ENCODE measurements at places on chromosomes 5 and 9. TPM values are rescaled to one million over a fixed set of nuclear protein-coding genes. Genes with fewer than 3 reads are reported as not detected.

GRCh38 chr9:107588393-107588792 is 98.8 kb upstream of the KLF4 start:
- no peak for DNase-seq
- H3K4me1 ChIP-seq, result peaks cover 20% of the 10 kb centered on the region
- no peaks in the 10 kb centered on the region for H3K27me3 ChIP-seq
- H3K36me3 ChIP-seq, result no peaks in the 10 kb centered on the region
- H3K4me3 ChIP-seq, result no peak overlapping the region

NDUFA8 gene
- total RNA-seq, result 112 TPM

GRCh38 chr5:87850843-87851242 is 417.8 kb downstream of the TMEM161B start:
- no peak overlapping the region for H3K4me3 ChIP-seq
- H3K4me1 ChIP-seq, result no peaks in the 10 kb centered on the region
- no peak overlapping the region for H3K27ac ChIP-seq
- no peaks in the 10 kb centered on the region for H3K27me3 ChIP-seq

GRCh38 chr9:71098801-71099200 is 22.6 kb downstream of the TRPM3 start:
- no peak overlapping the region for H3K4me3 ChIP-seq
- no peaks in the 10 kb centered on the region for H3K27me3 ChIP-seq
- no peak for DNase-seq
- no peaks in the 10 kb centered on the region for H3K36me3 ChIP-seq

ARSK gene
- total RNA-seq, result 7.9 TPM

HMCN2 gene
- total RNA-seq, result not detected

DNAH5 gene
- total RNA-seq, result 0.09 TPM

DNA sequence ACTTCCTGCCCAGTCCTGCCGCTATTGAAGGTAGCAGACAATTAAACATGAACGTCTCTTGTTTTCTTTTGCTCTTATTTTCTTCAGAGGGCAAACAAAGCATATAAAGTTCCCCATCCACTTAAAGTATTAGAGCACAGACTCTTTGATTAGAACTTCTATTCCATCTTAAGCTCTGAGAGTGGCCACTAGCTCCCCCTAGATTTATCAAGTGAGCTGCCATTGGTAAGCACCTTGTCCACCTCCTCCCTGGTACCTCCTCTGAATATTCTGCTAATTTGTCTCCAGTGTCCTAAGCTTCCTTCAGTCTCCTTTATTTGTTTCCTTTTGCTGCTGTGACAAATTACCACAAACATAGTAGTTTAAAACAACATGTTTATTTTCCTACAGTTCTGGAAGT is 264.3 kb upstream of the KCNN2 start:
- DNase-seq, result no peak
- H3K36me3 ChIP-seq, result no peaks in the 10 kb centered on the region
- H3K27ac ChIP-seq, result no peak overlapping the region
- no peaks in the 10 kb centered on the region for H3K4me1 ChIP-seq

GRCh38 chr5:129406440-129406839 is 53.7 kb upstream of the ADAMTS19 start:
- no peak overlapping the region for H3K27ac ChIP-seq
- DNase-seq, result no peak
- H3K36me3 ChIP-seq, result no peaks in the 10 kb centered on the region
- H3K4me3 ChIP-seq, result no peak overlapping the region
- H3K27me3 ChIP-seq, result no peaks in the 10 kb centered on the region

LRRC19 gene
- total RNA-seq, result not detected
